Spinal cord (tissue), 10 donors: ENCODE measurements at places on chromosomes 4 and X.

DNA sequence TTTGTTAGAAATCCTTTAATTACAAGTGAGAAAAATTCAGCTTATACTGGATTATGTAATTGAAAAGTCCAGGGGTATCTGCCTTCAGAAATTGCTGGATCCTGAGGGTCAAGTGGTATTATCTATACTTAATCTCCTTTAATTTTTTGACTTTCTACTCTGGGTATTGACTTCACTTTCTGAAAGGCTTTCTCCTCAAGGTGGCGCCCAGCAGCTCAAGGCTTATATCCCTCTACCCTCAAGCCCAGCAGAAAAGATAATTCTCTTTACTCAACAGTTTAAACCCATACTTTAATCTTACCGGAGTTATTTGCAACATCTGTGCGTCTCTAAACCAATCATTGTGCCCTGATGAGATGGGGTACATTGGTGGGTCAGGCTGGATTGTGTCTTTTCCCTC, 129.5 kb downstream of the LARP7 start:
- DNase-seq = no peak

DNA sequence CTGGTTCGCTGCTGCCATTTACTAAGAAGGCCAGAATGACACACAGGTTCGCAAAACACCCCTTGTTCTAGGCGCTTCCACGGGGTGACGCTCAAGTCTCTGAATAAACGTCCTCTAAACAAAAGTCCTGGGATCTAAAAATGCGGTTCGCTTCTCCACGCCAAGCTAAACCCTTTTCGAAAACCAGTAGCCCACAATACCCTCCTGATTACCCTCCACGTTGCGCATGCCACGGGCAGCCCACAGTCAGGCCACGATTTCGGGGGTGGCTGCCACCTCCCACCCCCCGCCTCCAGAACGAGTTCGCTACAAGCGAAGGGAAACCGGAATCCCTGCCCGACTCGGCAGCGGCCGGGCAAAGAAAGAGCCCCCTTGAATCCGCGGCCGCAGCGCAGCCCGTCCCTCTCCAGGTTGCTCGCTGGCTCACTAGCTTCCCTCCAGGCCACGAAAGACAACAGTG, 423 bp downstream of the RPL39 start:
- peak; percentile 4 for DNase-seq

- DNase-seq = no peak
Measured at GRCh38 chr4:116531870-116532269, 553.5 kb downstream of the TRAM1L1 start.

DNA sequence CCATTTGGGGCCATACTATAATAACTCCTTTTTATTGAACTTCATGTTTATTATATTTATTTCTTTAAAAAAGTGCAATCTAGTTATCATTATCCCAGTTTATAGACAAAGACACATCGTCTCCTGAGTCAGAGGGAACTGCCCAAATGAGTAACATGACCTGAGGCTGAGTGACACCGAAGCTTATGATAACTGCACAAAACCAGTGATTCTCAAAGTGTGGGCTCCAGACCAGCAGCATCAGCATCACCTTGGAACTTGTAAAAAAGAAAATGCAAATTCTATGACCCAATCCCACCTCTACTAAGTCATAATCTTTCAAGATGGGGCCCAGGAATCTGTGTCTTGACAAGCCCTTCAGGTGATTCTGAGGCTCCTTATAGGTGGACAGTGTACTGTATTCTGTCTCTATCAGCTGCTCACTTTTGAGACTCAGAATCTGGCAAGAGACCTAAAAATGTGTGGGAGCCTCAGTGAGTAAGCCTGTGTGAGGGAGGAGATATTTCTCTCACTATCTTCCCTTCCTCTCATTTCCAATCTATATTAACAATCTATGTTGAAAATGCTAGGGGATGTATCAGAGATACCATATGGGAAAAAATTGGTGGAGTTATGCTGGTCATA, 147.0 kb downstream of the PACRGL start:
- DNase-seq = no peak

- no peak for DNase-seq
Measured at GRCh38 chr4:61443813-61444510, 243.8 kb downstream of the ADGRL3 start.

GRCh38 chrX:47311932-47312774, 58.2 kb upstream of the ZNF157 start:
- no peak for DNase-seq

- no peak for DNase-seq
Measured at GRCh38 chr4:3826247-3827172, 60.3 kb downstream of the ADRA2C start.

DNA sequence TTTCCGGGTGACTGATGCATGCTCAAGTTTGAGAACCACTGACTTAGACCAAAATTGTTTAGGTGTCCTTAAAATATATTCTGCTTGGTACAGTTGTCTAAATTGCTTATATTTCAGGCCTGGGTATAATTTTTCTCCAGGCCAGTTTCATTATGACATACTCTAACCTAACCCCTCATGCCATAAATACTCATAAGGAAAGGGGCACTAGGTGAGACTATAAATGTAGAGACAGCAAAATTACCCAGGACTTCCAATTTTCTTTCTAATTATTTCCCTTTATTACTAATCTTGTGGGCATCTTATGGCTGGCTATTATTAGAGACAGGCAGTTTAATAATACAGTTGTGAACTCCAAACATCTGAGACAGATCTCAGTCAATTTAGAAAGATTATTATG, 150.2 kb downstream of the RRAGB start:
- DNase-seq = no peak
